ENCODE measurements at places on chromosomes 16 and 17. TPM values are rescaled to one million over a fixed set of nuclear protein-coding genes. Genes with fewer than 3 reads are reported as not detected.

Gene MT1H
- 2.9 TPM for total RNA-seq

Gene CCL17
- total RNA-seq = not detected

Gene HASPIN
- total RNA-seq = 0.32 TPM

Gene ALDOC
- 39.8 TPM for total RNA-seq

Gene FAM83G
- 35.0 TPM for total RNA-seq

Gene BRIP1
- total RNA-seq = 0.83 TPM

Gene FNDC8
- not detected for total RNA-seq

Gene PTGES3L
- 4.7 TPM for total RNA-seq

Gene TP53TG3F
- not detected for total RNA-seq

Gene TBX6
- total RNA-seq = 3.7 TPM

Gene LITAF
- 121 TPM for total RNA-seq

Gene SLC13A5
- total RNA-seq = 0.52 TPM

Gene ASB16
- total RNA-seq = 0.58 TPM

Gene TRAPPC1
- total RNA-seq = 147 TPM

Gene SEPTIN12
- total RNA-seq = not detected

Gene ZG16
- not detected for total RNA-seq

Gene G6PC1
- 17.3 TPM for total RNA-seq

Gene RAMP2
- 22.7 TPM for total RNA-seq

Gene RMI2
- total RNA-seq = 4.4 TPM

Gene USP6
- total RNA-seq = 0.09 TPM

Gene APOBR
- 3.3 TPM for total RNA-seq

Gene FOXC2
- 0.92 TPM for total RNA-seq

Gene CDYL2
- total RNA-seq = 14.1 TPM

Gene GLP2R
- 23.5 TPM for total RNA-seq

Gene SMPD3
- total RNA-seq = 225 TPM

Gene CRYBA1
- not detected for total RNA-seq

Gene CSNK2A2
- total RNA-seq = 58.5 TPM

Gene CCDC40
- total RNA-seq = 13.5 TPM

Gene DNAI2
- total RNA-seq = 0.32 TPM

Gene INCA1
- total RNA-seq = 1.4 TPM

Gene TLCD2
- 6.5 TPM for total RNA-seq

Gene ATP2A3
- 96.5 TPM for total RNA-seq

Gene OTOP2
- total RNA-seq = not detected

Gene ADCY9
- 34.6 TPM for total RNA-seq

Gene GLG1
- total RNA-seq = 229 TPM

Gene CCL16
- 0.35 TPM for total RNA-seq

Gene DBF4B
- 8.9 TPM for total RNA-seq

Gene C16orf92
- not detected for total RNA-seq

Gene RNF157
- 3.3 TPM for total RNA-seq

Gene ATP1B2
- total RNA-seq = 7.7 TPM

Gene RASL10B
- total RNA-seq = 7.9 TPM

Gene HCFC1R1
- total RNA-seq = 54.6 TPM

Gene CDH15
- total RNA-seq = 0.20 TPM

Gene TP53TG3B
- not detected for total RNA-seq

Data from mucosa of gallbladder (tissue), 1 donor.